ENCODE measurements at places on chromosomes 6 and 20.

DNA sequence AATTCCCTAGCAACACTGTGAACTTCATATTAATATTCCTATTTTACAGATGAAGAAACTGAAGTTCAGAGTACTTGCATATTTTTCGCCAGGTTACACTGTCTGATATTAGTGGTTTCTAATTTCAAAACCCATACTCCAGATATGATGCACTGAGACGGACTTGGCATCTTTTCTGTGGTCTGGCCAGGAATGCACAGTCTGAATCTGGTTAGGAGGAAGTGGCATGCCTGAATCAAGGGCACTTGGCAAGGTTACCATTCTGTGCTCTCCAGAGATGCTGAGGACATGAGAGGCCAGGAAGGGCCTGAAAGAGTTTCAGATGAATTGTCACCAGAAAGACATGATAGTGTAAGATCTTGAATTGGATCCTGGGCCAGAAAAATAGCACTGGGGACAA lies 150.1 kb downstream of the HAO1 start:
- DNase-seq, result no peak

- no peak for DNase-seq
These were observed 322.8 kb upstream of the SOX4 start for GRCh38 chr6:21270636-21271201.

GRCh38 chr6:46293641-46294316 lies 123.0 kb upstream of the ENPP5 start:
- DNase-seq, result no peak

DNA sequence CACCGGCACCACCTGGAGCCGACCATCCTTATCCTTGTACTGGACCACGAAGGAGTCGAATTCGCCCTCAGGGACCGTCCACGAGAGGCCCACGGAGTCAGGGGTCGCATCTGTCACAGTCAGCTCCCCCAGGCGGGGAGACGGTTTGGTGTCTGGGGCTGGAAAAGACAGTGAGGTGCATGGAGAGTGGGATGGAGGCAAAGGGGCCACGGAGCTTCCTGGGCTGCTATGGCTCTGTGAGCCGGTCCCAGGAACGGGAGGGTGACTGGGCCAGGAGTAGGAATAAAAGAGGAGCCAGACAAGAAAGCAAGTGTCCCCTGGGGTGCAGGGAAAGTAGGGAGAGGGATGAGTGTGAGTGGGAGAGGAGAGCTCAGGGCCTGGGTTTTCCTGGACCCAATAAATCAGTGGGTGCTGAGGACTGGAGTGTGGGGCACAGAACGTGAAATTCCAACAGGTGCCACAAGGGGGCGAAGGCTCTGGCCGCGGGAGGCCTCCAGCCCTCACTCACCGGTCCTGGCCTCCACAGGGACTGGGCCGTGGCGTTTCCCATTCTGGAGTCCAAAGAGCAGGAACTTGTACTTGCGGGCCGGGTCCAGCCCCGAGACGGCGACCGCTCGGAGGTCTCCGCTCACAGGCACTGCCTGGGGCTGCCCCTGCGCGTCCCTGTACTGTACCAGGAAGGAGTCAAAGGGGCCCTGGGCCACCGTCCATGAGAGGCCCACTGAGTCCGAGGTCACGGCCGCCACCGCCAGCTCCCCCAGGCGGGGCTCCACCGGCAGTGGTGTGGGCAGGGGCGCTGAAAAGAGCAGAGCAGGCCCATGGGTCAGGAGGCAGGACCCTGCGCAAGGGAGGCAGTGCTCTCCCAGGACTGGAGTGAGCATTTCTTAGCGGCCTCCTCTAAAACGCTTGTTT lies 9.9 kb downstream of the CYP21A2 start:
- DNase-seq, result peak; percentile 47

GRCh38 chr6:11412011-11412424 lies 125.5 kb upstream of the TMEM170B start:
- peak; percentile 67 for DNase-seq

DNA sequence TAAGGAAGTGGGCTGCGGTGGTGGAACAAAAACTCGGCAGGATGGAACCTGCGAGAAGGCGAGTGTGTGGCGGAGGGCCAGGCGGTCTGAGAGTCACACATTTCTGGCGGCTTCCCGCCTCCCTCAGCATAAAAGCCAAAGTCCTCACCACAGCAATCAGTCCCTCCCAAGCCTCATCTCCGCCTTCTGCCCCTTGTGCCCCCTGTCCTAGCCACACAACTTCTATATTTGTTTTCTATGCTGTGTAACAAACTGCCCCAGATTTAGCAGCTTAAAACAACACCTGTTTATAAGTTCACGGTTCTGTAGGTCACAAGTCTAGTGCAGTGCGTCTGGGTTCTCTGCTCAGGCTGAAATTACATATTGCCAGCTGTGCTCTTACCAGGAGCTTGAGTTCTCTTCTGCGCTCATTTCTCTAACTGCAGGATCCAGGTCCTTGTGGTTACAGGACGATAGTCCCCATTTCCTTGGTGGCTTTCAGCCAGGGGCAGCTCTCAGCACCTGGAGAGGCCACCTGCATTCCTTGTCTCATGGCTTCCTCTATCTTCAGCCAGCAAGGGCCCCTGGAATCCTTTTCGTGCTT lies 11.7 kb upstream of the SPO11 start:
- DNase-seq, result no peak

DNA sequence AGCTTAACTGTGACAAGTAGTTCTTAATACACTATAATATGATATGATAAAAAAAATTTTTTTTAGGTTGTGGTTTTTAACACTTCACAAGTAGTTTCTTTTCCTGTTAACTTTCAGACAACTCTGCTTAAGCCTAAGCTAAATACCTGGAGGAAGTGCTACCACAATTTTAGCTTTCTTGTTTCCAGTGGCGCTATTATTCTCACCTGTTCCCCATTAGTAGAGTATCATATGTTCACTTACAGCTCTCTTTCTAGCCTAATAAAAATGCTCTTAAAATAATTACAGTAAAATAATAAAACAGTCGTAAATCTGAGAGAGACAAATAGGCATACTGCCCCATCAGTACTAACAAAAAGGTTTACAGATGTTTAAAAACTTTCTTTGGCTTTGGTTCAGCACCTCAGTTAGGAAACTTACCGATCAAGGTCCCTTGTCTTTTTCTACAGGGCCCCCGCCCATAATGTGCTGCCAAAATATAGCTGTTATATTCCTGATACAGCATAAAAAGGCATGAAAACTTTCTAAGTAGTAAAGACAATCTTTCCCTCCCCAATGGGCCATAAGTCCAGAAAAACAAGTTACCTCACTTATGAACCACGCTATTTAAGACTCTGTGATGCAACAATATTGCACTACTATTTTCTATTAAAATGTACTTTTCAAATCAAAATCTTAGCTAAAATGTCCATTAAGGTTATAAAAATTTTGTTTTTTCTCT lies 57.9 kb downstream of the SESN1 start:
- DNase-seq, result no peak

DNA sequence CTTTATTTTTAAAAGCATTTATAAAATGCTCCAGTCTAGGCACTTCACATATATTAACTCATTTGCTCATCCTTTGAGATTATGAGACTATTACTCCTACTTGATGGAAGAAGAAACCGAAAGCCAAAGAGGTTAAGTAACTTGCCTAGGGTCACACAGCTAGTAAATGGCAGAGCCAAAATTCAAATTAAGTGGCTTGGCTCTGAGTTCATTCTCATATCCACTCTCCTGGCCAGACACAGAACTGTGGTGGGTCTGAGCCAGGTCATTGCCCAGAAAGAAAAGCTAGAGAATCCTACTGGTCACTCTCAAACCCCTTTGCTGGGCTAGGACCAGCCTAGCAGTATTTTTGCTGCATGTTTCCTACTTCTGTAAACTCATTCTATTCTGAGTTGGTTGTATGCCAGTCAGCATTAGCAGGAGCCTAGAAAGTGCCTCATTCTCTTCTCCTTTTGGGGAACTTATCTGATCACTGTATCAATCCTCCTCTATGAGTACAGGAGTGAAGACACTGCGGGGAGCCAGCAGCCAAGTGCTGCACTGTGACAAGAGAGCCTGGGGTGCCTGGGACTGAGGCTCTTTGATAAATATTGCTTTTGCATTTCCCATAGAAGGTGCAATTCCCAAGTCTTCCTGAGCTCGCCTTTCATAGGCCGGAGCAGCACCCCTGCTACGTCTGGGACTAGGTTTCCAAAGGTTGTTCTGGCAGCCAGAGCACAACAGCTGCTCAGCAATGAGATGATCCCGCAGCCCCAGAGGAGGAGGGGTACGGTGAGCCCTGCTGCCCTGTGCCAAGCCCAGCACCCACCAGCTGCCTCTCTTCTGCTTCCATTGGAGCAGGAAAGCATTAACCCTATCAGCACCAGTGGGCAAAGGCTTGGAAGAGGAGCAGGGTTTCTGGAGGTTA lies 728.3 kb downstream of the MAFB start:
- no peak for DNase-seq

GRCh38 chr20:48260129-48260756 lies 475.0 kb upstream of the SULF2 start:
- no peak for DNase-seq

GRCh38 chr20:17990278-17990972 lies 21.6 kb downstream of the MGME1 start:
- no peak for DNase-seq

DNA sequence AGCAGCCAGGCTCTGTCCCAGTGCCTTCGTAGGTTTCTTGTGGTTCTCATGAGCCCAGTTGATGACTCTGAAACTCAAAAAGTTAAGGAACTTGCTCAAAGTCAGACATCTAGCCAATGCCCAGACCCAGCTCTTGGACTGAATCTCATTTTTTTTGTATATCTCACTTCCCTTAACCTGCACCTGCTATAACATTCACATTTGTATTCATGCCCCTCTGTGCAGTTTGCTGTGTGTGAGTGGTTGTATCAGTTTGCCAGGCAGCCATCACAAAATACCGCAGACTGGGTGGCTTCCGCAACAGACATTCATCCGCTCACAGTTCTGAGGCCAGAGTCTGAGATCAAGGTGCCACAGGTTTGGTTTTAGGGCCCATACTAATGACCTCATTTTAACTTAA lies 49.9 kb downstream of the IPCEF1 start:
- DNase-seq, result no peak
